ENCODE measurements at places on chromosomes 2 and 18. TPM values are rescaled to one million over a fixed set of nuclear protein-coding genes. Genes with fewer than 3 reads are reported as not detected.

MSGN1 gene
- total RNA-seq: not detected

TFCP2L1 gene
- 0.02 TPM for total RNA-seq

BCS1L gene
- total RNA-seq: 31.8 TPM

SGO2 gene
- total RNA-seq: 1.2 TPM

ASB18 gene
- total RNA-seq: not detected

VSNL1 gene
- not detected for total RNA-seq

STAT1 gene
- 86.4 TPM for total RNA-seq

GREB1L gene
- total RNA-seq: not detected

IAH1 gene
- total RNA-seq: 45.2 TPM

LDLRAD4 gene
- 112 TPM for total RNA-seq

DNA sequence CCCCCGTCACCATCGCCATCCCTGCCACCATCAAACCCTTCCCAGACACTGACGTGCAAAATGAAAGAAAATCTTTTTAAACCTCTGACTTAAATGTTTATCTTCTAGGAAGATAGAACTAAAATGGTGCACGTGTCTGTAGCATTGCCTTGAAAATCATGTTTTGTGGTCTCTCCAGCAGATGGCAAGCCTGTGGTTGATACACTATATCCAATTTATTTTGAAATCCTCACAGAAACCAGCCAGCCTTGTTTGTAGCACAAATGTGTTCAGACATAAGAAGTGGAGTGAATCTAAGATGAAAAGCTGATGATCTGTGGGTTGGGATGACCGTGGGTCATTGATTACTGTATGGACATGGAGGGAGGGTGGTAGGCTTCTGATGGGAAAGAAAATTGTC is 436.2 kb upstream of the SMIM21 start:
- H3K4me3 ChIP-seq: no peak overlapping the region
- H3K36me3 ChIP-seq: no peaks in the 10 kb centered on the region
- no peak overlapping the region for H3K27ac ChIP-seq
- DNase-seq: no peak
- no peaks in the 10 kb centered on the region for H3K4me1 ChIP-seq

DNA sequence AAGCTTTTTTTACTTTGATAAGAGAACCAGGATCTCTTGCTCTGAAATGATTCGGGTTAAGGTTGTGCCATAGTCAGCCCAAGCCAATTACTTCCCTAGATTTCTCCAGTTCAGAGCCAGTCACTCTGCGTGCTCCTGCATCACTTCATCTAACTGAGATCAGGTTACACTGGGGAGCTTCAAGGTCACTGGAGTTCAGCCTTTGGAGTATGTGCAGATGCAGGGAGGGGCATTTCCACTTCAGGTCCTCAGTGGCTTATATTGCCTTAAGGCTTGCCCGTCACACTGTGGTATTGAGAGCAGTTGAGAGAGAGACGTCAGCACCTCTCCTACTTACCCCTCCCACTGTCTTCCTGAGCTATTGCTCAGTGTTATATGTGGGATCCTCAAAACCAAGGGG is 317.8 kb downstream of the EPHA4 start:
- H3K27ac ChIP-seq: no peak overlapping the region
- DNase-seq: no peak
- H3K4me1 ChIP-seq: no peaks in the 10 kb centered on the region

GRCh38 chr2:70349921-70350685 is 48.2 kb upstream of the FAM136A start:
- no peak overlapping the region for H3K27ac ChIP-seq
- H3K4me3 ChIP-seq: no peak overlapping the region
- H3K36me3 ChIP-seq: peaks cover 2% of the 10 kb centered on the region
- no peak for DNase-seq

DNA sequence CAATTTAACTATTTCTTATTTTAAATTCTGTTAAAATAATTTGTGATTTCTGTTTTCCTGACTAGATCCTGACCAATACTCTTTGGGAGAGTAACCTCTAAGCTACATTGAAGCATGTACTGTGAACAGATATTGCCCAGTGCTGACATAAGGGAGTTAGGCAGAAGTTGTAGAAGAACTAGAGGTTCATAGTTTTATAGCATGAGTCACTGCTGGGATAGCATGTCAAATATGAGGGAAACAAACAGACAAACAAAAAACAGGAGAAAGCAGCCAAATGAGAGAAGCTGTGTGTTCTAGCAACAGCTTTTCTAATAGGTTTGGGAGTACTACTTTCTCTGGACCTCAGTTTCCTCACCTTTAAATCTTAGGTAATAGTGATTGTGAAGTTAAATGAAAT is 72.4 kb downstream of the CERS6 start:
- H3K4me1 ChIP-seq: peaks cover 20% of the 10 kb centered on the region
- DNase-seq: no peak
- H3K27ac ChIP-seq: no peak overlapping the region
- H3K36me3 ChIP-seq: peaks cover 2% of the 10 kb centered on the region
- H3K4me3 ChIP-seq: no peak overlapping the region

GRCh38 chr18:25799231-25799630 is 291.2 kb downstream of the SS18 start:
- H3K4me3 ChIP-seq: no peak overlapping the region
- H3K36me3 ChIP-seq: no peaks in the 10 kb centered on the region
- DNase-seq: no peak
- H3K27ac ChIP-seq: no peak overlapping the region
- H3K27me3 ChIP-seq: peaks cover 7% of the 10 kb centered on the region
- H3K4me1 ChIP-seq: no peaks in the 10 kb centered on the region

DNA sequence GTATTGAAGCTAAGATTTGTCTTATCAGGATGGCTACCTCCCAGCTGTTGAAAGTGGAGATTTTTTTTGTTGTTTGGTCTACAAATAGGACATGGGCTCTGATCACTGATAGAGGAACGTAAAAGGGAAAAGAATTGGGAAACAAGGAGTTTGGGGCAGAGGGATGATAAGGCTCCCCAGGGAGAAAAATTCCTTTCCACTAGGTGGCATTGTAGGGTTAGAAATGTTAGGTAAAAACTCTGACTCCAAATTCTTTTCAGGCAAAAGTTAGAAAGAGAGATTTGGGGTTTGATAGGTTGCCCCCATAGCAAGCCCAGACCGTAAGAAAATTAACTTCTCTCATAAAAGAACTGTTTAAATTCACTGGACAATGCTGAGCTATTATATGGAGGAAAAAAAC is 19.8 kb downstream of the CMPK2 start:
- peaks cover 6% of the 10 kb centered on the region for H3K36me3 ChIP-seq
- no peaks in the 10 kb centered on the region for H3K27me3 ChIP-seq
- no peaks in the 10 kb centered on the region for H3K4me1 ChIP-seq
- no peak overlapping the region for H3K4me3 ChIP-seq
- H3K27ac ChIP-seq: no peak overlapping the region

- no peaks in the 10 kb centered on the region for H3K4me1 ChIP-seq
- no peak for DNase-seq
- no peaks in the 10 kb centered on the region for H3K36me3 ChIP-seq
- no peak overlapping the region for H3K4me3 ChIP-seq
- no peak overlapping the region for H3K27ac ChIP-seq
Measured at GRCh38 chr2:175585496-175585895, 404.0 kb upstream of the ATP5MC3 start.

- H3K4me1 ChIP-seq: no peaks in the 10 kb centered on the region
- H3K4me3 ChIP-seq: no peak overlapping the region
- no peak for DNase-seq
- H3K27me3 ChIP-seq: no peaks in the 10 kb centered on the region
- H3K27ac ChIP-seq: no peak overlapping the region
Measured at GRCh38 chr2:186328838-186329237, 157.2 kb upstream of the ZC3H15 start.

DNA sequence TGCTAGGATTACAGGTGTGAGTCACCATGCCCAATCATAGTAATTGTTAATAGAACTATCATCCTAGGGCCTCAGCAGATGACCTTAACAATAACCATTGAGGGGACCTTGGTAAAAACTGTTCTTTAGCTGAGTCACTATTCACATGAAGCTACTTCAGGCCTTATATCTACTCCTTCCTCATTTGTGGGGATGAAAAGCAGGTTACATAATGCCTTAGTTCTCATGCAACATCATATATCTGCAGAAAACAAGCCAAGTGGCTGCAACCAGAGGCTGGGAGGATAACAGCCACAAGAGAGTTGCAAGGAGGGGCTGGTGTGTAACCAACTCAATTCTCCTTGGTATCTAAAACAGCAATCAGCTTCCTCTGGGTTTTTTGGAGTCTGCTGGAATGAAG is 445.4 kb downstream of the NBAS start:
- DNase-seq: no peak
- no peaks in the 10 kb centered on the region for H3K27me3 ChIP-seq
- H3K27ac ChIP-seq: no peak overlapping the region
- H3K4me3 ChIP-seq: no peak overlapping the region
- peaks cover 2% of the 10 kb centered on the region for H3K36me3 ChIP-seq
- no peaks in the 10 kb centered on the region for H3K4me1 ChIP-seq

GRCh38 chr18:13680612-13681011 is 45.7 kb downstream of the FAM210A start:
- H3K4me3 ChIP-seq: no peak overlapping the region
- no peaks in the 10 kb centered on the region for H3K36me3 ChIP-seq
- peaks cover 12% of the 10 kb centered on the region for H3K4me1 ChIP-seq
- H3K27ac ChIP-seq: no peak overlapping the region
- no peaks in the 10 kb centered on the region for H3K27me3 ChIP-seq

DNA sequence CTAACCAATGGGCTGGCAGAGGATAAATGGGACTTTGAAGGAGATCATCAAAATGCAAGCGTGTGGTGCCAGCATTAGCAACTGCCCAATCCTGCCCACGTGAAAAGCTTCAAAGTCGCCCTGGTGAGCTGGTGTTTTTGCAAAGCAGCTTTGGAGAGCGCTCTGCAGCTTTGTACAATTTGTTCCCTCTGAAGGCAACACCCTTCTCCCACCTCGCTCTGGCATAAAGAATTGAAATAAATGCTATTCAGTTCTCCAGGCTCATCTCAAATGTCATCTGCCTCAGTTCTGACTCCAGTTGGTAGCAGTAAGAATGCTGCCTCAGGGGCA is 3.5 kb downstream of the COPS9 start:
- peaks cover 2% of the 10 kb centered on the region for H3K36me3 ChIP-seq
- H3K4me1 ChIP-seq: peaks cover 28% of the 10 kb centered on the region
- no peak overlapping the region for H3K4me3 ChIP-seq
- no peak for DNase-seq
- H3K27ac ChIP-seq: no peak overlapping the region

DNA sequence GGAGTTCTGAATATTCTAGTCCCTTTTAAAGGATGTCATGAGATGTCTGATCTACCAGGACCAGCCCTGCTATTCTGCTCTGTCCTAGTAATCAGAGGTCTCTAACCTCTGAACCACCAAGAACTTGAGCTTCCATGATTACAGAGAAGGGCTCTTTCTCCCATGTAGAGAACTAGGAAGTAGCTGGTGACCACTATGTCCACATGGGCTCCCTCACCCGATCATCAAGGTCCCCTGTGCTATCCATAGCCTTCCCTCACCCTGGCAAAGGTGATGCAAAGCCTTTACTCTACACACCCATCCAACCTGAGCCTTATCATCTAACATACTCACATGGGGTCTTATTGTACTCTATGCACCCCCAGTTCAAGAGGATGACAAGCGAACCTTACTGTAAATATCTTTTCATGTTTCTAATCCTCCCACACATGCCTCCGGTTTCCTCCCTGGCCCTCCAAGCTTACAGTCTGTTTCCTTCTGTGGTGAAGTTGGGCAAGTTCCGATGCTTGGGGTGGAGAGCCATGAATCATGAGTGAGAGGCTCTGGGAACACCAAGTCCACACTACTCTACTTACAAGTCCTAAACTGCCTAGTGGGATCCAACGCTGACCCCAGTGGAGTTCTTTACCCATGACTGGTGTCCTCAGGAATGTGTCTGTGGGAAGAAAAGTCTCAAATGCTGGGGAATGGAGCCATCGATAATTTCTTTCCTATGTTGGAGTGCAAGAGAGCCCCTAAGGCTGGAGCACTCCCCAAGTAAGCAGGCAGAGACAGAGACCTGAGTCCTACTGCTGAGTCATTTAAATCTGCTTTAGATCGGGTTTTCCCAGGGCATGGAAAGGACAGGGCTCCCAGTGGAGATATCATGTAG is 73.3 kb upstream of the KLF7 start:
- H3K27ac ChIP-seq: no peak overlapping the region
- no peak for DNase-seq
- H3K36me3 ChIP-seq: no peaks in the 10 kb centered on the region
- H3K27me3 ChIP-seq: no peaks in the 10 kb centered on the region

- no peaks in the 10 kb centered on the region for H3K36me3 ChIP-seq
- no peaks in the 10 kb centered on the region for H3K4me1 ChIP-seq
- no peak overlapping the region for H3K27ac ChIP-seq
- DNase-seq: no peak
- no peak overlapping the region for H3K4me3 ChIP-seq
Measured at GRCh38 chr2:60416221-60417008, 137.0 kb downstream of the BCL11A start.

- H3K4me3 ChIP-seq: no peak overlapping the region
- DNase-seq: no peak
- H3K27ac ChIP-seq: peak overlapping the region; percentile 67
- H3K27me3 ChIP-seq: no peaks in the 10 kb centered on the region
Measured at GRCh38 chr2:197089655-197090054, 163.1 kb upstream of the PGAP1 start.

DNA sequence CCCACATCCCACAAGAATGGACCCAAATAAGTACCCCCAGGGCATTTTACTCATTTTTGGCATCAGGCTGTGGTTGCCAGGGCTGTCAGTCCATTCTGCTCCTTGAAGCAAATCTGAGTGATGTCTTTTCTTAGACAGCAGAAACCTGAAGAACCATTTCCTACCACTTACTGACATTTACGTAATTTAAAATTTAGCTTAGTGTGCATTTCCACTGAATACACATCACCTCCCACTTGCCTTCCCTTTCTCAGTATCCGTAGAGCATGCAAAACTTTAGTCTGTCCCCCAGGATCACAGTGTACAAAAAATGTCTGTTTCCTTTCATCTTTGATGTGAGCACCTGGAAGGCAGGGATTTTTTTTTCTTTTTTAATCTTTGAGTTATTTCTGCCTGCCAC is 130.3 kb downstream of the XIRP2 start:
- no peaks in the 10 kb centered on the region for H3K4me1 ChIP-seq
- no peaks in the 10 kb centered on the region for H3K36me3 ChIP-seq
- H3K27me3 ChIP-seq: no peaks in the 10 kb centered on the region
- H3K27ac ChIP-seq: no peak overlapping the region
- no peak overlapping the region for H3K4me3 ChIP-seq

GRCh38 chr2:43950383-43951008 is 45.3 kb downstream of the LRPPRC start:
- H3K36me3 ChIP-seq: peaks cover 6% of the 10 kb centered on the region
- H3K27me3 ChIP-seq: no peaks in the 10 kb centered on the region
- H3K4me1 ChIP-seq: peaks cover 2% of the 10 kb centered on the region
- H3K27ac ChIP-seq: peak overlapping the region; percentile 21
- H3K4me3 ChIP-seq: no peak overlapping the region

- DNase-seq: no peak
- no peak overlapping the region for H3K27ac ChIP-seq
- no peaks in the 10 kb centered on the region for H3K36me3 ChIP-seq
Measured at GRCh38 chr2:60413814-60414168, 139.7 kb downstream of the BCL11A start.

GRCh38 chr18:7878265-7879211 is 311.4 kb downstream of the PTPRM start:
- H3K4me1 ChIP-seq: no peaks in the 10 kb centered on the region
- no peaks in the 10 kb centered on the region for H3K27me3 ChIP-seq
- no peak overlapping the region for H3K4me3 ChIP-seq
- no peak overlapping the region for H3K27ac ChIP-seq

- H3K27me3 ChIP-seq: no peaks in the 10 kb centered on the region
- peak overlapping the region; percentile 93 for H3K27ac ChIP-seq
- no peak for DNase-seq
- H3K4me1 ChIP-seq: peaks cover 60% of the 10 kb centered on the region
Measured at GRCh38 chr18:63298400-63299365, 20.9 kb downstream of the BCL2 start.
